Hindlimb muscle (tissue), 1 donor: ENCODE measurements at places on chromosomes 11 and 22.

DNA sequence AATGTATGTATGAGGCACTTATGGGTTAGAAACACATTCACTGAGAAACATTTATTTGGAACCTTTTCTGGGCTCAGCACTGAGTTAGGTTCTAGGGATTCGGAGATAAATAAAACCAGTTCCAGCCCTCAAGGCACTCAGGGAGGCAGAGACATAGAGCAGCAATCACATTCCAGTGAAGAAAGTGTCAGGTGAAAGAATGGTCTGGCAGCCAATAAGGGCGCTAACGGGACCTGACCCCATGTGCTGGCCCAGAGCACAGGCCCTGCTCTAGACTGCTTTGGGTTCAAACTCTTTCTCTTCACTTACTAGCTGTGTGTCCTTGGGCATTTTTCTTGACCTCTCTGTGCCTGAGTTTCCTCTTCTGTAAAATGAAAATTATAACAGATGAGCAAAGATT is 146.0 kb upstream of the SYT13 start:
- DNase-seq: no peak

DNA sequence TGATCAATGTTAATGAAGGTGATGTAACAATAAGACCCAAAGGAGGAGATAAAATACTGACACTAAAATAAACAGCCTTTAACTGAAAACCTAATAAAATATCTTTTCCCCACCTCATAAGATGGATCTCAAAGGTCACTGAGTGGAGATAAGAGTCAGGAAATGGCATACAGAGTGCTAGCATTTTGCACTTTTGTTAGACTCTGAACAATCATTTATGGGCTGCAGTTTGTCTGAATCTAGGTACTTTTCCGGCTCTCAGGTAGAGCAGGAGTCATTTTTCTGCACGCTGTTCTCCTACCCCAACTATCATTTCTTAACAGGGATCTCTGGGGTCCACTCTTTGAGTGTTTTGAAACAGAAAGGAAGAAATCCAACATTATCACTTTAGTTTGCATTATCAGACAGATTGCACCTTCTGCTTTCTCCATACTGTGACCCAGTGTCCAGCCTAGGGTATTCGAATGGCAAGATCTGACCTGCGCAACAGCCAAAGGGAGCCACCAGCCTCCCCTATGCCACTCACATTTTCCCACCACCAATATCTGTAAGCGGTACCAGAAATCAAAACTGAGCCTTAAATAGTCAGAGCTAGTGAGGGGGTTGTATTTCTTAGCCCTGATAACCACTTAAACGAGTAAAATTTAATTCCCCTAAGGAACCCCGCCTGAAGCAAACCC is 863 bp downstream of the SIAE start:
- no peak for DNase-seq

GRCh38 chr22:50276143-50276542 is 6.0 kb upstream of the MAPK11 start:
- DNase-seq: no peak

- DNase-seq: no peak
Measured at GRCh38 chr22:19719050-19719482, 4.3 kb upstream of the GP1BB start.

GRCh38 chr11:95968585-95968984 is 44.7 kb upstream of the MTMR2 start:
- no peak for DNase-seq

DNA sequence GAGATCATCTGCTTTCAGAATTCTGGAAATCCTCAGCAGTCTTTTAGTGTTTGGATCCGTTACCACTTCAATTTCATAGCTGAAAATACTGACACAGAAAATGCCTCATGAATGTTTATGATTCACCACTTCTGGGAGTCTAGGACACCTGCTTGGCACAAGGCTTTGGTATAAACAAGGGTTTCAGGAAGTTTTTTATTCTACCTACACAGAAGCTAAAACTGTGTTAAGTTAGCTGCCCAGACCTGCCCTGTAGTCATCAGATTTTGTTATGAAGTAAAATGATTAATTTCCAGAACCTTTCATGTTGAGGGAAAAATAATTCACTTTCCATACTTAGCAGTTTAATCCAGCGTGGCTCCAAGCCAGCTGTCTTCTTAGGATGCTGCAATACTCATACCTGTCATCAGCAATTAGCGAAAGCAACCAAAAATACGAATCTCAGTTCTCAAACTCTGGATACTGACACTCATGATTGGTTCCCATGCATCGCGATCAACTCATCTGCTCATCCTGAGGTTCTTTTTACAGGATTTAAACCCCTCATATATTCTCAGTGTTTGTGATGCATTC is 458.5 kb upstream of the CCDC90B start:
- no peak for DNase-seq

DNA sequence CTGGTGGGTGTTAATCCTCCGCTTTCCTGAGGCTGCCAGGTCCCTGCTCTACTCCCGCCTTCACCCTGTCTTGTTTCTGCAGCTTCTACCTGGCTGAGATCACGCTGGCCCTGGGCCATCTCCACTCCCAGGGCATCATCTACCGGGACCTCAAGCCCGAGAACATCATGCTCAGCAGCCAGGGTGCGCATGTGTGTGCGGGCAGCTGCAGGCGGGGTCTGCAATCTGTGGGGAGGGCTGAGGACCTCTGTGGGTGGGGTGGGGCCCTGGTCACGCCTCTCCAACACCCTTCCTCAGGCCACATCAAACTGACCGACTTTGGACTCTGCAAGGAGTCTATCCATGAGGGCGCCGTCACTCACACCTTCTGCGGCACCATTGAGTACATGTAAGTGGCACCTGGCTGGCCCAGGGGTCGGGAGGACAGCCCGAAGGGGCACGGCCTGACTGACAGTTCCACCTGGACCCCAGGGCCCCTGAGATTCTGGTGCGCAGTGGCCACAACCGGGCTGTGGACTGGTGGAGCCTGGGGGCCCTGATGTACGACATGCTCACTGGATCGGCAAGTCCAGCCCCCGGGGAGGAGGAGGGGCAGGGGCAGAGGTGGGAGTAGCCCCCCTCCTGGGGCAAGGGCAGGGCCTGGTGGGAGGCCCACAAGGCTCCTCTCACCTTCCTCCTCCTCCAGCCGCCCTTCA is 4.5 kb downstream of the RPS6KB2 start:
- DNase-seq: no peak

GRCh38 chr11:30147293-30147692 is 83.5 kb upstream of the FSHB start:
- no peak for DNase-seq
